ENCODE measurements at places on chromosomes 2 and 18. TPM values are rescaled to one million over a fixed set of nuclear protein-coding genes. Genes with fewer than 3 reads are reported as not detected.

GRCh38 chr2:226308986-226309385 is 490.6 kb downstream of the IRS1 start:
- no peak for DNase-seq

GRCh38 chr2:177905640-177906039 is 166.9 kb downstream of the PDE11A start:
- DNase-seq, result no peak

DNA sequence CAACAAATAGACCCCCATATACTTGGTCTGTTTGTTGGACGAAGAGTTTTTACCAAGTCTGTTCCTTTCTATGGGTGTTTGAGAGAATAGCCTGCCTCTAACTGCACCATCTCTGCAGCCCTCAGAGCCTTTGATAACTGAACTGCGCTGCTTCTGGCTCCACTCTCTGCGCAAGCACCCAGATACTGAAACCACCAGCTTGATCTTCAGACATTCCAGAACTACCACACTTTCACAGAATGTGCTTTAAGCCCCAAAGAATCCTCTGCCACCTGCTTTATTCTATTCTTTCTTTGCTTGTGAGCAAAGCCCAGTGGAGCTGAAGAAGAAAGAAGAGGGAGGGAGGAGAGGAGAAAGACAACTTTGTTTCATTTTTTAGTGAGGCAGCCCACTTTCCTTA is 380.7 kb downstream of the BCL11A start:
- DNase-seq, result no peak

DNA sequence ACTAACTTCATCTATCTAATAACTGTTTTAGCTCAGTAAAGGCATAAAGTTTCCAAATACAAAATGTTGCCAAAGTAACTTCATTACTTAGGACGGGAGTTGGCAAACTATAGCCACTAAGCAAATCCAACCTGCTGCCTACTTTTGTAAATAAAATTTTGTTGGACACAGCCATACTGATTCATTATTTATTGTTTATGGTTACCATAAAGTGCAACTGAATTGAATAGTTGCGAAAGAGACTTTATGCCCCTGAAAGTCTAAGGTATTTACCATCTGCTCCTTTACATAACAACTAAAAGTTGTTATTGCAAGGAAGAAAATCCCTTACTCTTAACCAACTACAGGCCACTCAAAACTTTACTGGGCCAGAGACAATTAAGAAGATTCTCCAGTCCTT is 256.7 kb upstream of the RBBP8 start:
- no peak for DNase-seq

DNA sequence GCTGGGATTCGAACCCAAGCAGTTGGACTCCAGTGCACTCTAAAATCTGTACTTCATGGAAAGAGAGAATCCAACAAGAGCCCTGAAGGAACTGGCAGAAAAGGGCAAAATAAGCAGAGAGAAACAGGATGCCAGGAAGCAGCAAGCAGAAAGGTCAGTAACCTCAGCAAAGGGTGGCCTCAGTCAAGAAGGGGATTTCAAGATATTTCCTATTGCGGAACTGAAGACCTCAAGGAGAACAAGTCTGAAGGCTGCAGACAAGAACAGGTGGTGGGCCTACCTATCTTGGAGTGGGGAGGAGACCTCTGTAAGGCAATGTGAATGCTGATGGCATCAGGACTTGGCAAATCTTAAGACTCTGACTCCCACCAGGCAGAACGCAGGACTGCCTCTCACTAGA is 20.1 kb upstream of the MREG start:
- no peak for DNase-seq

- DNase-seq, result no peak
These were observed 112.0 kb downstream of the ACTR3 start for GRCh38 chr2:114001937-114002336.

GRCh38 chr2:21039979-21040467 is 3.9 kb downstream of the APOB start:
- DNase-seq, result no peak

DNA sequence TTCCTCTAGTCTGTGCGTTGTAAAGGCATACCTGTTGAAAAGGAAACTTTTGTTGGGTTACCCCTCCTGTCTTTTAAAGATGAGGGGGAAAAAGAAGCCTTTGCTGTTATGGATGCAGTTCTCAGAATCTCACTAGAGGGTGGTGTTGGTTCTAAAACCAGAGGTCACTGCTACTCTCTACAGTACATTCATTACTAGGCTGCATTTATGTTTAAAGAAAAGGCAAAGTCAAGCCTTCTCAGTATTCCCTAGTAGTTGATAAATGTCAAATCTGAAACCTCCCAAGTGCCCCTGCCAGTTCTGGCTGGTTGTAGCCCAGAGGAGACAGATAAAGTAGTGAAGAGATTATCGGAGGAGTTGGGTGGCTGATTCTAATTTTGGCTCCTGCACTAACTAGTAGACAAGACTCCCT is 1.4 kb upstream of the PLCL1 start:
- DNase-seq, result peak; percentile 55

DNA sequence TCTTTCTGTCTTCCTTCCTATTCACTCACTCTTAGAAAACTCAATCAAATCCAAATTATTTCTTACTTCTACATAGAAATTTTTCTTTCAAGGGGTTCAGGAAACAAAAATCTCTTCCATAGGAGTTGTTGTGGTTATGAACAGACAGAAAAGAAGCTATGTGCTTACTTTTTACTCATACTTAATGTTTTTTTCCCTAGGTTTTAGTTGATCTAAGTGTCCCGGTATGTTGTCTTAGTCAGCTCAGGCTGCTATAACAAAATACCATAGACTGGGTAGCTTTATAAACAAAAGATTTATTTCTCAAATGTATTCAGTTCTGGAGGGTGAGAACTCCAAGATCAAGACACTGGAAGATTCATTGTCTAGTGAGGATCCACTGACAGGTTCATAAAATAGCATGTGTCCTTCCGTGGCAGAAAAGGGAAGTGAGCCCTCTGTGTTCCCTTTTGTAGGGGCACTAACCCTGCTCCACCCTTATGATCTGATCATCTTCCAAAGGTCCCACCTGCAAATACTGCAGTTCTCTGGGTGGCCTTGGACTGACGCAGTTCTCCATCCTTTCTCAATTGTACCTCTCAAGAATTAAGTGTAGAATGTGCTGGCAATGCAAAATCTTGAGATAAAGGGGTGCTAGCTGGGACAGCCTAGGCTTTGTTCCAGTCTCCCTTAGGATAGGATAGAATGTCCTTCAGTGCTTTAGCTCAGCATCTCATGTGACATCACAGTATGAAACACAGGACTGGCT is 14.4 kb upstream of the VRK2 start:
- DNase-seq, result no peak

- DNase-seq, result no peak
These were observed 9.7 kb downstream of the TMEM18 start for GRCh38 chr2:667332-667999.

DNA sequence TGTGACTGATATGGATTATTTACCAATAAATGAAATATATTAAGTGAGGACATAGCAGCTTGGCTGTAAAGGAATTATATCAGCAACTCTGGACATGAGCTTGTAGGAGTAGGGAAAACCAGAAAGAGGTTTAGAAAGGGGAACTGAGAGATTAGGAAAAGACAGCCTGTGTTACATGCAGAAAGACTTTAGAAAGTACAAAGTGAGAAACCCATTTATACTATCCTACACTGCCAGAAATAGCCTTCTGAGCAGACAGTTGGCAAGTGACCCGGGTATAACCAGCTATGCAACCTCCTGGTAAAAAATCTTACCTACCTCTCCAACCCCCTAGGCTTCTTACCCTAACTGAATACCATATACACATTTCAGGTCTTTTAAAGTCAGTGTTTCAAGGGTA is 134.1 kb downstream of the ANKRD44 start:
- no peak for DNase-seq

DNA sequence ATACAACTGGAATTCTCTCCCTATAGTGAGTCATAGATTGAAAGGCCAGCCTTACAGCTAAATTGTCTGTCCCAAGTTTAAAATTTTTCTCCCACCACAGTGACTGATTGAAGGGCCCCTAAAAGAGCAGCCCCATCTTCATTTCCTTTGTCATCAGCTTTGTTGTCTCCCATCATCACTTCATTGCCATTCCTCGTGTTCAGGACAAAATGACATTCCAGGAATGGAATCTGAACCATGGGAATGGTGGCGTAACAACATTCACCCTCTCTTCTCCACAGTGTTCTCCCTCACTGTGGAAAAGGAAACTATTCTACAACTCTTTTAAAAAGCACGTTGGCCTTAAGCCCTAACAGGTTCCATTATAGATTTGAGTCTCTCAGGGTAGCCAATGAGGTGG is 52.1 kb downstream of the PSTPIP2 start:
- DNase-seq, result no peak

GRCh38 chr2:7758073-7758759 is 841.0 kb downstream of the RNF144A start:
- no peak for DNase-seq

DNA sequence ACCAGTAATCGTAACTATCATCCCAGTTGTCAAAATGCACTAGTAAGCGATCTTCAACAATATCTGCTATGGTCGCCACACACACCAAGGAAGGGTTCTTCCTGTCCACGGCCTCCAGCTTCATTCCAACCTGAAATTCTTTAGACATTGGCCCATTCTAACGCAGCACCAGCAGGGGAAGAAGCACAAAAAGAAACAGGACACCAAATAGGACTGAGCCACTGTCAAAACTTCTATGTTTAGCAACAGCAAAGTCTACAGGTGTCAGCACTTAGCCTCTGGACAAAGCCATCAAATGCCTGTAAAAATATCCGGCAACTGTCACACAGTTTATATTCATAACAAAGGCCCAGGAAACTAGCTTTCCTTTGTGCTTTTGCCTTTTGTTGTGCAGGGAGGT is 175.0 kb downstream of the L3MBTL4 start:
- no peak for DNase-seq

GRCh38 chr2:54579061-54579681 is 123.0 kb downstream of the SPTBN1 start:
- DNase-seq, result no peak

DNA sequence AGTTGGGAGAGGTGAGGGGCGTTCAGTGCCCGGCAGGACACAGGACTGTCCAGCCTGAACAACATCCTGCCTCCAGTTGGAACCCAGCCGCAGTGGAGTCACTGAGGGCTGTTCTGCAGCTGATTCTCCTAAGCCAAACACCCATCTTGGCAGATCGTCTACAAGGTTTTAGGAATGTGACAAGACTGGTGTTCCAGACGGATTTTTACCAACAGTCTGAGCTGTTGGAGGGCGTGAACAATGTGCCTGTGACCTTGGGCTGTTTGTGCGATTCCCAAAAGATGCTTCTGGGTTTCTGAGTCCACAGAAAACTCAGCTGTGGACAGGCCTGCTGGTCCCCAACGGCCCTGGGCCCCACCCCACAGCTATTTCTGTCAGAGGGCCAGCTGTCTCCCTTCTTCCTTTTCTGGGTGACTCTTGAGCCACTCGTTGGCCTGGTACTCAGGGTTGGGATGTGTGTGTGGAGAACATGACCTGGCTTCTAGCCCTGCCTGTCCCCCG is 5.7 kb downstream of the LRRFIP1 start:
- no peak for DNase-seq

DNA sequence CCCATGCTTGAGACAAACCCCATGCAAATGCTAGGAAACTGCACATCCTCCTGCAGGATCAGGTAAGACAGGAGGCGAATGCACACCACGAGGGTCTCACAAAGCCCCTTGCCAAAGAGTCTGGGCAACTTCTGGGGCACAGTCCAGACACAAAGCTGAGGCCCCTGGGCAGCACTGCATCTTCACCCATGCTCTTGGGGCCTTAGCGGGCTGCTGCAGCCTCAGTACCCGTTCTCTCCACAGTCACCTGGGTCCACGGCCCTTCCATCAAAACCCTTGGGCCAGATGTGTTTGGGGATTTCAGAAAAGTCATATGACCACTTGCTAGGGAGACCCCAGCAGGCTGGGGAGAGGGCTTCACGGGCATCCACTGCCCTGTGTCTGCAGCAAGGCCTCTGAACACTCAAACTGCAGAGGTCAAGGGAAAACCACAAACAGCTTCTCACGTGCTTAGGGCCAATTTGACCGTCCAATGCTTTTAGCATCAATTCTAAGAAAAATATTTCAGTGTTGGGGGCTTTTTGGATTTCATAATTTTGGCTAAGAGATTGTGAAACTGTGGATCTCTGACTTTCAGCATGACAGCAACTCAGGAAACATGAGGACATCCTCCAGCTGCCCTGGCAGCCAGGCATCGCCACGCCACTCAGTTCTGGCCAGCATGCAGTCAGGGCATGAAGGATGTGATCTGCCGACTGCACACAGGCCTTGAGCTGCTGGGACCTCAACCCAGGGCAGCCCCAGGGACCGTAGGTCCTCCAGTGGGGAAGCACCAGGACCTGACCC is 20.0 kb downstream of the PASK start:
- no peak for DNase-seq

- DNase-seq, result no peak
These were observed 264.7 kb upstream of the ID2 start for GRCh38 chr2:8416849-8417832.

The STAT4 gene
- 8.3 TPM for polyA plus RNA-seq

The C2orf78 gene
- not detected for polyA plus RNA-seq

The KCNJ13 gene
- 3.4 TPM for polyA plus RNA-seq

The ERMN gene
- polyA plus RNA-seq, result 0.24 TPM

The OTOS gene
- not detected for polyA plus RNA-seq

The E2F6 gene
- polyA plus RNA-seq, result 21.5 TPM
